Daoy (cell line): ENCODE measurements at places on chromosomes 11 and 22. TPM values are rescaled to one million over a fixed set of nuclear protein-coding genes. Genes with fewer than 3 reads are reported as not detected.

OR52I1 gene
- not detected in 2 replicates for total RNA-seq

P2RX6 gene
- total RNA-seq = 1.3 and 1.6 TPM in 2 replicates

OR5A1 gene
- total RNA-seq = not detected in 2 replicates

UBTFL1 gene
- not detected in 2 replicates for total RNA-seq

KLHL35 gene
- 8.7 and 12.3 TPM in 2 replicates for total RNA-seq

SCGB2A2 gene
- total RNA-seq = not detected in 2 replicates

GRCh38 chr22:17260298-17260697, 41.1 kb upstream of the ADA2 start:
- no peak for DNase-seq

- DNase-seq = no peak
Measured at GRCh38 chr11:16395601-16396000, 39.3 kb upstream of the SOX6 start.

GRCh38 chr11:118687906-118688305, 8.5 kb upstream of the TREH start:
- DNase-seq = no peak

- no peak for DNase-seq
Measured at GRCh38 chr11:94924171-94924572, 49.2 kb downstream of the CWC15 start.

DNA sequence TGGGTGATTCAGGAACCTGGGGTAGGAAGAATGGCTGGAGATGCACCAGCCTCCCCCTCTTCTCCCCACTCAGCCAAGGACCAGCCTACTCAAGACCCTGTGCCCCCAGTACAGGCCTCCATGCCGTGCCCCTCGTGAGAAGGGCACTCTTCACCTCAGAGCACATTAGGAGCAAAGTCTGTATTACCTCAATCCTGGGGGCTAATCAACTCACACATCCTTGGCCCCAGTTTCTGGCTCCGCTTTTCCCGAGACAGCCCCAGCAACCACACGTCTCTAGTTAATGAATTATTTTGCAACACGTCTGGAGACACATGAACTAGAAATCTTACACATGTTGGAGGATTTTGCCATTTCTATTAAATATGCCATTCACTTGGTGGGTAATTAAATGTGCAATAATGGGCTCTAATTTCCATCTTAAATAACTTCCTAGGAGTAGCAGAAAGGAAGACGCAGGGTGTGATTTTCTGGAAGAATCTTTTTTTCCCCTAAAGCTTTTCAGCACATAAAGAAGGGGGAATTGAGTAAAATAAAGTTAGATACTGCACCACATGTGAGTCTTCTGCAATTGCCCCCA, 63.0 kb downstream of the TMPRSS5 start:
- no peak for DNase-seq

GRCh38 chr11:95516786-95517185, 272.8 kb downstream of the FAM76B start:
- DNase-seq = no peak

DNA sequence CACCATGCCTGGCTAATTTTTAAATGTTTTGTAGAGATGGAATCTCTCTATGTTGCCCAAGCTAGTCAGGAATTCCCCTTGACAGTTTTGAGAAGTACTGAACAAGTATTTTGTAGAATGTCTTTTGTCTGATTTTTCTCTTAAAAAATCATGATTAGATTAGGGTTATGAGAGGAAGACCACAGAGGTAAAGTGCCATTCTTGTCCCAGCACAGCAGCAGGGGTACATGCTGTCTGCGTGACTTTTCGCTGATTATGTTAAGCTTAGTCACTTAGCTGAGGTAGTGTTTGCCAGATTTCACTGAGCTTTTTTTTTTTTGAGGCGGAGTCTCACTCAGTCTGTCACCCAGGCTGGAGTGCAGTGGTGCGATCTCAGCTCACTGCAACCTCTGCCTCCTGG, 13.6 kb upstream of the NUP160 start:
- DNase-seq = peak; percentile 76

DNA sequence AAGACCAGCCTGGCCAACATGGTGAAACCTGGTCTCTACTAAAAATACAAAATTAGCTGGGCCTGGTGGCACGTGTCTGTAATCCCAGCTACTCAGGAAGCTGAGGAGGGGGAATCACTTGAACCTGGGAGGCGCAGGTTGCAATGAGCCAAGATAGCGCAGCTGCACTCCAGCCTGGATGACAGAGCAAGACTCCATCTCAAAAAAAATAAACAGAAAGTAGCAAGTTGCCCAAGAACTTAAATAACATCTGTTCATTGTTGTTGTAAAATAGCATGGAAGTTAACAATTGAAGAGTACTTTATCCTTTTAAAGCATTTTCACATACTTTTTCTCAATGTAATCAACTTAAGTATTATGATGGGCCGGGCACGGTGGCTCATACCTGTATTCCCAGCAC, 5.7 kb downstream of the AMBRA1 start:
- no peak for DNase-seq

DNA sequence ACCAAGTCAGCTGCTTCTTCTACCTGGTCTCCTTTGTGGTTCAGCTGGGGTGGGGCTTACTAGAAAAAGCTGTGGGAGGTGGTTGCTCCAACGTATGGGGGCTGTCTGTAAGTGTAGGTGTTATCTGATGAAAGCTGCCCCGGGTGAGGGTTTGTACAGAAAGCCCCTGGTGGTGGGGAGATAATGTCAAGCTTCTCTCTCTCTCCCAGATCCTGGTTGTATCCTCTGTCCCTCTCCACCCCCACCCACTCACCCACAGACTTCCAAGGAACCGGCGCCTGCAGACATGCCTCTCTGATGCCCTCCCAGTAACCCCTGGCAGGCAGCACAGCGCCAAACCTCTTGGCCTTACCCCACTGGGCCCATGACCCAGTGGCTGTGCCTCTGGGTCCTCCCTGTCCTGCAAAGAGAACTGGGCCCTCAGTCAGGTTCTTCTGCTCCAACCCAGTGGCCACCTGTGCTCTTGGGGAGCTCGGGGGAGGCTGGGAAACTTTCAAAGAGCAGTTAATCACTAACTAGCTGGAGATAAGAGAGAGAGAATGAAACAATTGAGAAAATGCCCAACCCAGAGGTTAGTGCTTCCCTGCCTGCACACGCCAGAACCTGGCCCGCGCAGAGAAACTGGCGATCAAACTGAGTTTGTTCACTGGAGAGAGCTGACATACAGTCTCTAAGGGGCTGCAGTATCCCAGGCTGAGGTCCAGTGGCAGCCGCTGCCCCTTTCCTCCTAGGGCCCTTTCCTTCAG, 20.4 kb upstream of the EHF start:
- DNase-seq = peak; percentile 61

DNA sequence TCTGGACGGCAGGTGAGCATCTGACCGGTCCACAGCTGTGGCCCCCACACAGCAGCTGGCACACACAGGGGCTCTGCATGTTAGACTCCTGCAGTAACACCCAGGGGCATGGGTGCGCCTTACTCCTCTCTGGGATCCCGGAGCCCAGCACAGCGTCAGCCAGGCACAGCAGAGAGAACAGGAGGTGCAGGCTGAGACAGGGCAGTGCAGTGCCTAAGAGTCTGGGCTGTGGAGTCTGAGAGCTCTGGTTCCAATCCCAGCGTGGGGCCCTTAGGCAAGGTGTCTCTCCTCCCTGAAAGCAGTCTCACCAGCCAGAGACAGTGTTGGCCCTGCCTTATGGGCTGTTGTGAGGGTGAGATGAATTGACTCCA, 2.3 kb downstream of the NUDT8 start:
- DNase-seq = no peak

DNA sequence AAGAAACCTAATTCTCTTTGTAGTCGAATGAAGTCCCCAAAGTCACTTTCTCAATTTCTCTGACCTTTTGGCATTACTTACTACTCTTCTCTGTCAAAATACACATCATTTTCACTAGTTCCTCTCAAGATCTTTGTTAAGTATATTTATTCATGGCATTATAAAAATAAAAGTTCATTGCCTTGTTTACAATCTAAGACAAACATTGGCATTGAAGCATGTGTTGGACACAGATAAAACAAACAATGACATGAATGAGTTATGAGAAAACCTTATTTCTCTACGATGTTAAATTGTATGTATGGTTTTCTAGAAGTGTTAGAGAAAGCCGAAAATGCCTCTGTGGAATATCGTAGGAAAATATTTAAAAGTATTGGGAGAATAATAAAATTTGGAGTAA, 8.6 kb upstream of the OR51G1 start:
- no peak for DNase-seq

DNA sequence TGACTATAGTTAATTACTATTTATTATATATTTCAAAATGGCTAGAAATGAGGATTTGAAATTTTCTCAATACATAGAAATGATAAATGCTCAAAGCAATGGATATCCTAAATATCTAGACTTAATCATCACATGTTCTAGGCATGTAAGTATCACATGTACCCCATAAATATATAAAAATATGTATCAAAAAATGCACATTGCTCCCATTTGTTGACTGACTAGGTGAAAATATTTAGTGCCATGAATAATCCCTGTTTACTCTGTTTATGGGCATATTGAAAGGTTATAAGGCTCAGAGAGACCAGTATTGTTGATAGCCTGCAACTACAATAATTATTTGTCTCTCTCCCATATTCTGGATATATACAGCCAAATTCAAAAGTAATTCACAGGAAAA, 3.1 kb downstream of the HBE1 start:
- no peak for DNase-seq
